Ascending aorta (tissue), 2 donors: ENCODE measurements at places on chromosomes 4 and X.

DNA sequence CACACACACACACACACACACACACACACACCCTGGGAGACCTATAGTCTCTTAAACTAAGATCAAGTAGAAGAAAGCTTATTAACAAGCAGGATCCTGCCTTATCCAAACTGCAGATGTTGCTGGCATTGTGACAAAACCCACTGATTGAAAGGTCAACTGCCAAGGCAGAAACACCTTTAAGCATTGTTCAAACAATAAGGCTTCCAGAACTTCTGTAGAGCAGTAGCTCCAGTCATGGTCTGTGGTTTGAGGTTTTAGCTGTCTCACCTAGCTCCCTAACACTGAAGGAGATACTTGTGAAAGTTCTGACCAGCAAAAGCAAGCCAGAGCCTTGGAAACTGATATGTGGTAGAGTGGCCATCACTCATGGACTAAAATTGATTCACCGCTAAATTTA lies 59.8 kb downstream of the PTCHD1 start:
- DNase-seq = no peak

DNA sequence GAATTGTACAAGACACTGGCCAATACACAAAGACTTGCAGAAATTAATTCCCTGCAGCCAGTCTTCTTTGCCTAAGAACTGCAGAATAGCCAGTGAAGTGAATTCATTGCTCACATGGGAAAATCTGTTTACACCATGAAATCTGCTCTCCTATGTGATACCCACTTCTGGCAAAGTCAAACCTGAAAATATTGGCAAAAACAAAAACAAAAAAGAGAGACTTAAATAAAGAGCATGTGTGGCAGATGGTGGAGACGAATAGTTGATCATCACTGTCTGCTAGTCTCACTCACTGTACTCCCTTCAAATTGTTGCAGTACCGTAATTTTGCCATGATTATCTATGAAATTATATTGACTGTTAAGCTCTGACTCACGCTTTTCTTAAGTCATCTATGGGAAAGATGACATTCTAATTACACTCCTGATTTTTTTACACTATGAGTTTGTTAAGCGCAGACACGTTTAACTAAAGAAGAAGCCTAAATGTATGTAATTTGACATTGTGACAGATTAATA lies 406.8 kb downstream of the PCDH7 start:
- DNase-seq = no peak

- no peak for DNase-seq
Observed at GRCh38 chr4:94395562-94395961, 52.9 kb upstream of the HPGDS start.

- DNase-seq = no peak
Observed at GRCh38 chr4:83152746-83153145, 38.2 kb upstream of the PLAC8 start.

DNA sequence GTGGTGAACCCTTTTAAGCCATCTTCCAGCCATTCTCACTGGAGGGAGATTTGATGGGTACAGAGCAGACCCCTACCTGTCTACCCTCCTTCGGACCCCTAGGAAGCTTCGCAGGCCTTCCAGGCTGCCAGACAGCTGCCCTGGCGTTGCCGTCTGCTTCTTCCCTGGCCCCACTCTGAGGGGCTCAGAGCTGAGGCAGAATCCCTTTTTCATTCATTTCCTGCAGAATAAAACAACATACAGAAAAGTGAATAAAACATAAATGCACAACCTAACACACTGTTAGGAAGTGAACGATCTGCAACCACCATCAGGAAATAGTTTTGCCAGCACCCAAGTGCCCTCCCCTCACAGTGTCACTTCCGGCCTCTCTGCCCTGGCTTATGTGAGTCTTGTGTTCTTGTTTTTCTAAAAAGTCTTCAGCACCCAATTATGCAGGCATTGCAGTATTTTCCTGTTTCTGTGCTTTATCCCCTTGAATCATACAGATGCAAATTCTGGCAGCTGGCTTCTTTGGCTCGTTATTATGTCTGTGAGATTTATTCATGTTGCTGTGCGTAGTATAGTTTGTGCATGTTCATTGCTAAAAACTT lies 5.6 kb upstream of the ADD1 start:
- no peak for DNase-seq

- DNase-seq = no peak
Observed at GRCh38 chr4:123819362-123820035, 422.9 kb downstream of the SPRY1 start.

- no peak for DNase-seq
Observed at GRCh38 chr4:25377572-25378436, 741 bp downstream of the ANAPC4 start.

- no peak for DNase-seq
Observed at GRCh38 chr4:145619639-145619996, 433 bp downstream of the MMAA start.

GRCh38 chrX:20527558-20528011 lies 260.9 kb upstream of the RPS6KA3 start:
- no peak for DNase-seq

DNA sequence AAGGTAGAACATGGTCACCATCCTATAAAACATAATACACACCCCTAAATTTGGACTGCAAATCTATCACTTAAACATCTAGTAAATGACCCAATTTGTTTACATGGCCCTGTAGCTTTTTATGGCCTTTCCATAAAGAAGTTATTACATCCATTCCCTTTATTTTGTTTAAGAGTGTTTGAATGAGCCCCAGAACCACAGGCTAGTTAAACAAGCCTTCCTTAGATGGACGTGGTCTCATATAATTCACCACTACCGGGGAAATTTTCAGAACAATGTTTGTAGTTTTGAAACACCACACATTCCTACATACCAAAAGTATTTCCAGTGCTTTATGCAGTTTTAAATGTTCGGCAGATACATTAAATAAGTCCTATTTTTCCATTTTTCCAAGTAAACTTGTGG lies 12.3 kb downstream of the PDGFC start:
- no peak for DNase-seq

GRCh38 chrX:154019633-154020528 lies at the start of gene IRAK1:
Gene IRAK1 (minus strand): TSS chrX:154019902. CDS start chrX:154019812, 90 bp downstream.
- no peak for DNase-seq

DNA sequence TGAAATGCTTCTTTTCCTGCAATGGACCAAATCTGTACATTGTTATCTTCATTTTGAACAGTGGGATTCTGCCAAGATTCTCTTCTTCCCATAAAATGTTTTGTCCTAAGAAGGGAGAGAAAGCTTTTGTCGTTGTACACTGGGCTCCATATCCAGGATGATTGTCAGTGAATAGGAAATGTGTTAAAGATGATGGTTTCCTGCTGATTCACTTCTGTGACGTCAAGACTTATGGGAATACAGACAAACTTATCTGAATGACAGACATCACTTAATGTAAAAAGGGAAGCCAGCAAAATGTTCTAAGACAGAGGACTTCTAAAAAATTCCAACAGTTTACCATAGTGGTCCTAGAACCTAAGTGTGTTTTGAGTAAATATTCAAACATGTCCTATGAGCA lies 53.7 kb upstream of the HPF1 start:
- DNase-seq = no peak

- no peak for DNase-seq
Observed at GRCh38 chrX:42085836-42086235, 162.5 kb upstream of the CASK start.

DNA sequence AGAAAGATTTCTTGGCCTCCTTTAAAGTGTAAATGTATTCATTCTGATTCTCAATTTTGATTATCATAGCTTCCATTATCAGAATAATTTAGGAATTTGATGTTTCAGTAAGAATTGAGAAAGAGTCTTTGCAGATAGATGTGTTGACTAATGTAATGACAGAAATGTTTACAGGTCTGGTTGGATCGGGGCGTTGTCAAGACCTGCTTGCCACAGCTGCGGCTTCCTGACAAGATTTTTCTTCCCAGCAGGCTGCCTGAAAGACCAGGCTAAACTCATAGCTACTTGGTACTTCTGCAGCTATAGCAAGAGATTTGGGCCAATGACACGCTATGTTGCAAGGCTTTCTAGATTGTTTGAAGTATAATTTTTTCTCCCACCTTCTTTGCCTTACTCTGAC lies 91.5 kb upstream of the ANKRD50 start:
- DNase-seq = no peak

GRCh38 chr4:108117418-108118182 lies 51.1 kb downstream of the LEF1 start:
- no peak for DNase-seq

GRCh38 chr4:181890031-181890430 lies 353.2 kb upstream of the TENM3 start:
- DNase-seq = no peak

GRCh38 chrX:150364347-150365050 lies 1.4 kb downstream of the MAMLD1 start:
- DNase-seq = no peak

GRCh38 chr4:95045429-95045828 lies 287.7 kb downstream of the BMPR1B start:
- no peak for DNase-seq

GRCh38 chr4:166144607-166145006 lies 271.6 kb downstream of the TLL1 start:
- DNase-seq = no peak

DNA sequence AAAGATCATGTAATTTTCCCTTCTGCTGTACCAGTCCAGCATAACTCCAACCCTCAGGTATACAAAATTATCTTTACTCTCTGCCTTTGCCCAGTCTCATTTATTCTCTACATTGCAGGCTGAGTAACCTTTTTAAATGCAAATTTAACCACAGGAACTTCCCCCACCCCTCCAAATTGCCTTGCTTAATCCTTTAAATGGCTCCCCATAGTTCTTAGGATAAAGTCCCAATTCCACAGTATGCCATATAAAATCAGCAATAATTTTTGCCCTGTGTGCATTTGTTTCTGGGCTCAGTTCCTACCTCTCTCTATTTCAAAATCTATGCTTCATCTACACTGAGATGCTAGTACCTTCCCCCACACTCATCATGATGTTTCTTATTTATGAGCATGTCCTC lies 879.7 kb downstream of the RPA4 start:
- DNase-seq = no peak
